ENCODE measurements at places on chromosomes 11 and 22.

DNA sequence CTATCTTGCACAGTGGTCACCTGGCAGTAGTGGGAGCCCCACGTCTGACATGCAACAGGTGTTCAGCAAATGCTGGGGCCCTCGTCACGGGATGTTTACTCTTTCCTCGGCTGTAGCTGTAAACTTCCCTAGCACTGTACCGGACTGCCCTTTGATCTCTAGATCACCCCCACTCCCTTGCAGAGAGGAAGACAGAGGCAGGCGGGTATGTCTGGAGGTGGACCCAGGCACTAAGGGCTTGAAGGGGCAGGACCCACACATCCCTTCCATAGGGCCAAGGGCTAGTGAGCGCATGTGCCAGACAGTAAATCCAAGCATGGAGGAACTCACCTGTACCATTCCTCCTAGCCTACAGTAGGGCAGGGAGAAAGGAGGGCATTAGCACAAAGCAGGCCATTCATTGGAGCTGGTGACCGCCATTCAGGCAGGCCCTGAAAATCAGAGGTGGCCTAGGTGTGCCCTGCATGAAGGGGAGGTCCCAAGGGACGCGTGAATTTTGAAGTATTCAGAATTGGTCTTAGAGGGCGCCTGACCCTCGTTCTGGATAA is 1.9 kb upstream of the SMTN start:
- DNase-seq, result no peak

DNA sequence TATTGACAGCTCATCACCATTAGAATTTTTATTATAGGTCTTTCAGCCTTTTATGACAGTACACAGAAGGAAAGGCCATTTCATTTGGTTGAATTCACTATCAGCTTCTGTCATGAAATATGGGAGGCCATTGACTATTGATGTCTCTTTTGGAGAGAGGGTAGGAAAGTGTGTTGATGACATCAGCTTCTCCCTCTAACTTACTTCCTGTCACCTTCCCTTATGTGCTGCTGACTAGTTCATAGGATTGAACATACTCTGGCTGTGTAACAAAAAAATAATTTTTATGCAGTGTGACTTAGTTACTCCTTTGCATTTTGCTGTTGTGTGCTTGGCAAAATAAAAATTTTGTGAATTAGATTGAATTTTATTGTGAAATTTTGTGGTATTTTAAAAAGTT is 769.2 kb downstream of the METTL15 start:
- DNase-seq, result no peak

DNA sequence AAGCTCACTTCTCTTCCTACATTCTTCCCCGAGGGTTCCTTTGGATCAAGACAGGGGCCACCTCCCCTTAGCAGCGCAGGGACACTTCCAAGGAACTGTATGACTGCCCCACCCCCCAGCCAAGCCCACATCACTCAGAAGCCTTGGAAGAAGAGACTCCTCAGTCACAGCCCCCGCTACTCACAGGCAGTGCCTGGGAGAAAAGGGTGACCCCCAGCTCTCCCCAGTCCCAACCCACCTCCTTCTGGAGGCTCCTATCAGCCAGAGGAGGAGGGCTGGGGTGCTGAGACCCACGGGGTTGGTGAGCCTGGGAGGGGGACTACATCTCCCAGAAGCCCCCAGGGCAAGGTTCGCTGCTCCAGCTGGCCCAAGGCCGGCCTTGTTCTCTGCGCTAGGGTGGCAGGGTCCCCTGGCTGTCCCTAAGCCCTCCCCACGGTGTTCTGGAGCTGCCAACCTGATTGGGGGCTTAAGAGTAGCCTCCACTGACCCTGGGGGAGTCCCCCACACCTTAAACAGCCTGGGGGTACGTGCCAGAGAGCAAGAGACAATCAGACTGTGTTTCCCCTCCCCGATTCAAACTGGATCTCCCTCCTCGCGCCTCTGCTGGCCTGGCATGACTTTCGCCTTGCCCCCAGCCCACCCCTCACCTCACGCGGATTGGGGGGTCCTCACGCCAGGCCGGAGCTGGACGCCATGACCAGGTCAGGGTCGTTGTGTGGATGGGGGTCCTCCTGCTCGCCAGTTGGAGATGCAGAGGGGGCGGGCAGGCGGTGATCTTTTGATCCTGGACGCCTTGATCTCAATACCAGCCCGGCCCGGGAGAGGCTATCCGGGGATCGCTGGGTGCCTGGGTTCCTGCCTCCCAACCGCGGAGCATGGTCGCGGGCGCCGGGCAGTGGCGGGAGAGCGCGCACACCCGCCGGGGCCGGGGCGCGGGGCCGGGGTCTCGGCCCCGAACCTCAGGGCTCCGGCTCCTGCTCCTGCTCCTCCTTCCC is 838 bp downstream of the BCL9L start:
- no peak for DNase-seq

- DNase-seq, result no peak
These were observed 6.9 kb downstream of the RAB6A start for GRCh38 chr11:73753938-73754337.

GRCh38 chr11:12001186-12001585 is 7.2 kb downstream of the DKK3 start:
- no peak for DNase-seq

DNA sequence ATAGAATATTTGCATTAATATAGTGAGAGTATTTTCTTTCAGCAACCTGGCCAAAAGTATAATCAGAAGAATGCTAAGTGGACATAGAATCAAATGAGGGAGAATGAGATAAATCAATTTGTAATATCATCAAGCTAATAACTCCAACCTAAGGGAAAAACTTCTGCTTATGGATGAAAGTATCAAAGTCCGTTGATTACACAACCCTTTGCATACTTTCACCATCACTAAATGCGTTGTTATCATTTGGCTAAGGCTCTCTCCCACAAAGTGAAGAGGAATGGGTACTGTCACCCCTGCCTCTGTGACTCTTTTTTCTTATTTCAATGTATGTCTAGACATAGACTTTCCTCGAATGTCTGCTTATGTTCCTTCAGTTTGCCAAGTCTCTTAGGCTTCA is 16.4 kb upstream of the CASP4 start:
- DNase-seq, result no peak

DNA sequence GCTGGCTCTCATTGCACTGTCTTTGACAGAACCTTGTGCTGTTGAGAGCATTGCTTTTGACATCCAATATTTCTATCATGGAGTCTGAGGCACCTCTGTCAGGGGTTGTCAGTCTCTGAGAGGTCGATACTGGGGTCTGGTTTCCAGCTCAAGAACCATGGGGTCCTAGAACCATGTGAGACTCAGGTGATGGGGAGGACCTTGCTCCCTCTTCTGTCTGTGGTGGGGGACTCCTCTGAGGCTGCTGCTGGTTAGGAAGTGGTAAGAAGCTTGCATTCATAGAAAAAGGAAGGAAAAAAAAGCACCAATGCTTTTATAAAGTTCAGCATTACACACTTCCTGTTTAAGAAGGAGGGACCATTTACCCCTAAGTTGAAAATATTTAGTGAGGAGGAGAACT is 91.8 kb upstream of the CD44 start:
- no peak for DNase-seq

GRCh38 chr11:70547821-70548670 is 149.7 kb downstream of the CTTN start:
- no peak for DNase-seq

DNA sequence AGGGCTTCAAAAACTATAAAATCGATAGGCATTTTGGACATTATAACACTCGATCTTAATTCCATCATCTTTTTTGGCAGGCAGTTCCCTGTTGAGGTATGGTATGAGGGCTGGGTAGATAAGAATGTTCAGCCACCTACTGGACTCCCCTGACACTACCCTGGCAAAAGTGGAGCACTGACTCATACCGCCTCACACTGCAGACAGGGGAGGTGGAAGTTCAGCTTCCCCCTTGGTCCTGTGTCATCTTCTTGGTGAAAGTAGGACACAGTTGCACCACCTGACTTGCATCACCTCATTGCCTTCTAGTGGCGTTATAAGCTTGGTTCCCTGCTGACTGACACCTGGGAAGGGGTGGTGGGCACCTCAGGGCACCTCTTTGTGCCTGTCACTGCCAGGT is 30.4 kb downstream of the PAAF1 start:
- peak; percentile 43 for DNase-seq

GRCh38 chr11:89125298-89125697 is 52.4 kb upstream of the TYR start:
- no peak for DNase-seq

GRCh38 chr11:131885431-131885830 is 515.0 kb downstream of the NTM start:
- DNase-seq, result no peak

GRCh38 chr11:69352715-69353319 is 58.9 kb downstream of the MYEOV start:
- DNase-seq, result peak; percentile 98

- DNase-seq, result peak; percentile 46
These were observed 81.9 kb upstream of the HEPHL1 start for GRCh38 chr11:93939084-93939760.

DNA sequence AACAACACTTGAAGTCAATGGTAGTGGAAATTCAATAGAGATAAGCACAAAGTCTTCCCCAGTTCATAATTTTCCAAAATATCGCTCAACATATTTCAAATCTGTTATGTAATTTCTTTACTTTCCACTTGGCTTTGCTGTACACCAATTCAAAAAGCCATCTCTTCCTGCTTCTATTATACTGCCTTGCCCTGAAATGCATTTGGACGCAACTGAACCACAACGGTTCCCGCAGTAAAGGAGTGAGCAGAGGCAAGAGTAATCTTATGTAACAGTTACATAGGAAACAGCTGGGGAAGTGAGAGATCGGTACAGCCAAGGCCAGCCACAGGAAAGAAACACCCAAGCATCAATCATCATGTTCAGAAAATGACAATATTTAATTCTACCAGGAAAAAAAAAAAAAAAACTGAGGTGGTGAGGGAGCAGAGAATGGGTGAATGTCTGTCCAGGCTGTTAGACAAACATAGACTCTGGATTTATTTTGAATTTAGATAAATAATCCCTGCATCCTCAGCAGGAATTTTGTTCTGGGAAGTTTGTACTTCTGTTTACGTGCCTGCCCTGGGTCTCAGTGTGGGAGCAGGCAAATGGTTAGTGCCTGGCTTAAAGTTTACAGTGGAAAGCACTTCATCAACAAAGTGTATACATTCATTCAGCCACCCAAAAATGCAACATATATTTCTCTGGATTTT is 392.2 kb downstream of the ETS1 start:
- no peak for DNase-seq

DNA sequence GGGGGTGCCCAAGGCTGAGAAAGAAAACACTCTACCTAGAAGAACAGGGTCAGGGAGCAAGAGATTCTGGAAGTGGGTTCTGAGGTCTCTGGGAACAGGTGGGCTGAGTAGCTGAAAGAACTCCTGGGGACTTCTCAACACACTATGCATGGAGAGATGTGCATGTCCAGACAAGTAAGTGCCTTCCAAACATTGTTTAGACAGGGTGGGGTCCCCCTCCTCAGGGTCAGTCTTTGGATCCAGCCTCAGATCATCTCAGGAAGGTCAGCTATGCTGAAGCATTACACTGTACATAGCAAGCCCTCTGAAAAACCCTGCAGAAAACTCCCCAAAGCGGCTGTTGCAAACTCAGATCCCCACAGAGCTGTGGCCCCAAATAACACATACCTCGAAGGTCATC is 53.9 kb upstream of the SCUBE2 start:
- DNase-seq, result no peak

- DNase-seq, result no peak
These were observed 1033.9 kb downstream of the TBC1D22A start for GRCh38 chr22:47796128-47796908.

GRCh38 chr22:41862530-41863266 is 29.8 kb downstream of the SREBF2 start:
- no peak for DNase-seq

GRCh38 chr11:46066335-46066734 is 54.9 kb downstream of the PHF21A start:
- no peak for DNase-seq

- no peak for DNase-seq
These were observed 36.5 kb downstream of the SBF2 start for GRCh38 chr11:10257478-10257877.

- no peak for DNase-seq
These were observed 6.6 kb upstream of the KCTD17 start for GRCh38 chr22:37044634-37045625.

All from foreskin fibroblast (primary cell).